ENCODE measurements at places on chromosomes 7 and 10.

- DNase-seq: peak; percentile 81
Measured at GRCh38 chr7:81956520-81956919, 186.7 kb upstream of the HGF start.

GRCh38 chr10:63114031-63114814, 18.9 kb upstream of the NRBF2 start:
- no peak for DNase-seq

- DNase-seq: no peak
Measured at GRCh38 chr10:106949680-106950478, 214.6 kb downstream of the SORCS1 start.

DNA sequence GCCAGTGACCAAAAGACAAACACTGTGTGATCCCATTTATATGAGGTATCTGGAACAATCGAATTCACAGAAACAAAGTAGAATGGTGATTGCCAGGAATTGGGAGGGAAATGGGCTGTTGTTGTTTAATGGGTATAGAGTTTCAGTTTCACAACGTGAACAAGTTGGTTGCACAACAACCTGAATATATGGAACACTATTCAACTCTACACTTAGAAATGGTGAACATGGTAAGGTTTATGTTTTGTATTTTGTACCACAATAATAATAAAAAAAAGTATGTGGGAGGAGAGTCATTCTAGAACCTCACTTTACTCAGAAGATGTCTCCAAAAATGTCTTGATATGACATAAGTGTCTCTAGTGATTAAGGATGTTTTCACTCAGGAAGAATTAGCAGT, 85.2 kb upstream of the SGCE start:
- no peak for DNase-seq

DNA sequence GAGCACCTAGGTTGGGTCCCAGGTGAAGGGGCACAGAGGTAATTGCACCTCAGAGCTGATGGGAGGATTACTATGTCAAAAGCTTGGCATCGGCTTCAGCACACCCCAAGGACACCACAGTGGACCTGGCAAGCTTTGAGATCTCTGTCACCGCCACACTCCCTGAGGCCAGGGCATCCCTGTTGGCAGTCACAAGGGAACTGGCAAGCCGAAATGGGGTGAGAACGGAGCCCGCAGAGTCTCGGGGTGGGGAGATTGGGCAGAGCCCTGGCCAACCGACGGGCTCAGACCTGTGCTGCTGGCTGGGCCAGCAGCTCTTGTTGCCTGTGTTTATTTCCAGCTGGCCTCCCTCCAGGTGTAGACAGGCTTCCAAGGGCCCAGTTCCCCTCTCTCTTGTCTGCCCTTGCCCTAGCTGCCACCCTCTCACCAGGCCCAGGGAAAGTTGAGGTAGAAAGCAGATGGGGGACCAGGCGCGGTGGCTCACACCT, 2.5 kb downstream of the HSPB1 start:
- DNase-seq: no peak

DNA sequence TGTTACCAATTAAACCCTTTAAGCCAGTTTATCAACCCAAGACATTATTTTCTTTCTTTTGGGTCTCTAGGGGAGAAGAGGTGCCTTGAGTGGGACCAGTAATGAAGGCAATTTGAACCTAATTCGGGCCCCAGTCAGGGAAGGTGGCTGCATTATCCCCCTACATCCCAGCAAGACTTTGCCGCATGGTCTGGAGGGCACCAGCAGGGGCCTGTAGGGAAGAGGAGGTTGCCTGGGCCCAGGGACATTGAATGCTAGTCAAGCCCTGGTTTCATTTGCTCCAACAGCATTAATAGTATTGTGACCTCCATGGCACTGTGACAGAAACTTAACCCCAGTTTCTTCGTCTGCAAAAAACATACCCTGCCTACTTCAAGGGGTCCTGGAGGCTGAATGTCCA, 108.8 kb downstream of the CUX1 start:
- DNase-seq: no peak

DNA sequence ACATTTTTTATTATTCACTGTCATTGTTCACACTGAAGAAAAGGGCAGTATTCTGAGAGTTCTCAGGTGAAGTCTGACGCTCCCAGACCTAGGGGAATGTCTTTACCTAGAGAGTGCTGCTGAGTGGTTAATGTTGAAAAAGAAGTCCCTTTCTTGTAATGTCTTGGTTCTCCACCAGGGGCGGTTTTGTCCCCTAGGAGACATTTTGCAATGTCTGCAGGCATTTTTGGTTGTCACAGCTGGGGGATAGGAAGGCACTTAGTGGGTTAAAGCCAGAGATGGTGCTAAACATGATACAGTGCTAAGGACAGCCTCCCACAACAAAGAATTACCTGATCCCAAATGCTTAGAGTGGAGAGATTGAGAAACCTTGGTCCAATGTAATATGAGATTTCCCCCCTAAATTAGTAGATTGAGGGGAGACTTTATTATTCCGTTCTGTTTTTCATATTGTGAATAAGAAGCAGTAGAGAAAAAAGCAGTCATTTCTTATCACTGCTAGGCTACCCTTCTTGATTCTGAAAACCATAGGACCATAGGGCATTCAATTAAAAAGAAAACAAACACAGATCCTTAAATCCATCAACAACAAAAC, 13.1 kb downstream of the UMAD1 start:
- DNase-seq: peak; percentile 85

- no peak for DNase-seq
Measured at GRCh38 chr10:2949948-2950354, 117.4 kb upstream of the PFKP start.

All from mesendoderm (in vitro differentiated cells).